Breast epithelium (tissue), 4 donors: ENCODE measurements at places on chromosomes 2 and 18. TPM values are rescaled to one million over a fixed set of nuclear protein-coding genes. Genes with fewer than 3 reads are reported as not detected.

The ANKRD30BL gene
- total RNA-seq: not detected

- H3K4me1 ChIP-seq: no peaks in the 10 kb centered on the region
- peak overlapping the region; percentile 93 for H3K27ac ChIP-seq
- no peaks in the 10 kb centered on the region for H3K36me3 ChIP-seq
- H3K4me3 ChIP-seq: peak overlapping the region; percentile 68
Measured at GRCh38 chr18:63317982-63318888, 1.3 kb downstream of the BCL2 start.

DNA sequence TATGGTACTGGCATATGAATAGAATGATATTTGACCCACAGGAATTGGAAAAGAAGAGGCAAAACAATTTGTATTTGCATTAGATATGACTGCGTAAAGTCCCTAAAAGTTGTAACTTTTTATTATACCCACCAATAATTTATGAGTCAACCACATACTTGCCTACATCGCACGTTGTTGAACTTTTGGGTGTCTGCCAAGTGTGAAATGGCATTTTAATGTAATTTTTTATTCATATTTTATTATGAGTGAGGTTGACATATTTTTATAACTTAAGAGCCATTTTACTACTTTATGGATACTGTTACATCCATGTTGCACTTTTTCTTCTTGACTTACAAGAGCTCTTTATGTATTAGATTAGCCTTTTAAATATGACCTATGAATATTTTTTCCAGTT is 4.6 kb downstream of the DSC2 start:
- no peak for DNase-seq
- H3K27me3 ChIP-seq: no peaks in the 10 kb centered on the region
- no peak overlapping the region for H3K27ac ChIP-seq
- H3K4me1 ChIP-seq: no peaks in the 10 kb centered on the region
- H3K36me3 ChIP-seq: no peaks in the 10 kb centered on the region

DNA sequence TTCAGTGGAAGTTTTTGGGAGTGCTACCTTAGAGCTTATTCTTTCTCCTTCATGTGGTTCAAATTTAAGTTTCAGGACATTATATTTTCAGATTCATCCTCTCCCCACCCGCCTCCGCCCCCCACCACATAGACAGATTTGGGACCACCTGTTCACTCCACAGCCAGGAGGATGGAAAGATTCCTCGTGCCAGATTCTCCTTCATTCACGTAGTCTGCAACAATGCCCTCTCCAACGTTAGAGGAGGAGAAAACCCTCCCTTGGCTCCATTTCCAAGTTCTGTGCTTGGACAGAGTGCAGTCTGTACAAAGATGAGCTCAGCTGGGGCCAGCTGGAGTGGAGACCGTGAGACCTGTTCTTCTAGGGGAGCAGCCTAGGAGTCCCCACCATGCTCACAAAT is 26.2 kb downstream of the POU3F3 start:
- DNase-seq: no peak
- no peak overlapping the region for H3K4me3 ChIP-seq
- H3K4me1 ChIP-seq: no peaks in the 10 kb centered on the region
- H3K27me3 ChIP-seq: peaks cover 49% of the 10 kb centered on the region

DNA sequence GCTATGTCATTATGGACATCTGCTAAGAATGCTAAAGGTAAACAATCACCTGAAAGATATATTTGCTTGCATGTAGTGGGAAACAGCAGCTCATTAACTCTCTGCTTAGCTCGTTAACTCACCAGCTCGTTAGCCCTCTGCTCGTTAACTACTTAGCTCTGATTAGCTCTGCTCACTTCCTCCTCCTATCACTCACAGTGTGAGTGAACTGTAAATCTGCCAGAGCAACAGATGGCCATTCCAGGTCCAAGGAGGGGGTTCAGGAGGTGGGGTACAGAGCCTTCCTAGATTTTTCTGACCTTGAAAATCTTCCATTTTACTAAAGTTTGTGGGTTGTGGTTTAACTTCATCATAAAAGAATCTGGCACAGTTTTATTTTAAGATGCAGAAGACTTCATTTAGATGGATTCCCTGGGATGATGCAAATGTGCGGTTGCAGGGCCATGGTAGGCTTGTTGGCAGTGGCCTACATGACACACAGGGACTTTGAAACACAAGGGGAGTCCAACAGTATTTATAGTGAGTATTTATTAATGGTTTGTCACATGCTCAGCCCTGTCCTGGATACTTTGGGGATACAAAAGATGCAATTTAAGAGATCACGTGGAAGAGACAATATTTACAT is 1633.7 kb upstream of the CELF4 start:
- no peak overlapping the region for H3K27ac ChIP-seq
- no peaks in the 10 kb centered on the region for H3K4me1 ChIP-seq
- no peak overlapping the region for H3K4me3 ChIP-seq
- no peaks in the 10 kb centered on the region for H3K27me3 ChIP-seq
- H3K36me3 ChIP-seq: no peaks in the 10 kb centered on the region

GRCh38 chr18:24947521-24948305 is 404.3 kb downstream of the ZNF521 start:
- DNase-seq: no peak
- no peaks in the 10 kb centered on the region for H3K36me3 ChIP-seq
- no peaks in the 10 kb centered on the region for H3K27me3 ChIP-seq
- H3K4me3 ChIP-seq: no peak overlapping the region

The RSAD2 gene
- 4.8 TPM for total RNA-seq

The ANKRD62 gene
- not detected for total RNA-seq
